ENCODE measurements at places on chromosomes 6 and 20. TPM values are rescaled to one million over a fixed set of nuclear protein-coding genes. Genes with fewer than 3 reads are reported as not detected.

Gene NQO2
- 7.2 TPM for total RNA-seq

Gene CLPSL2
- total RNA-seq, result not detected

Gene PXT1
- total RNA-seq, result not detected

Gene SGK2
- total RNA-seq, result not detected

Gene TCP11
- total RNA-seq, result not detected

Gene WFDC12
- not detected for total RNA-seq

Gene PGC
- not detected for total RNA-seq

Gene BPI
- total RNA-seq, result not detected

Gene APCDD1L
- 1.6 TPM for total RNA-seq

Gene CEP43
- total RNA-seq, result 12.9 TPM

Gene HAO1
- not detected for total RNA-seq

Gene LAMA5
- 136 TPM for total RNA-seq

Gene GJA10
- not detected for total RNA-seq

Gene FAM184A
- total RNA-seq, result 0.53 TPM

Gene ZSCAN23
- total RNA-seq, result 0.87 TPM

Gene RSPH9
- not detected for total RNA-seq

Gene NELFE
- 129 TPM for total RNA-seq

Gene EBF4
- 0.15 TPM for total RNA-seq

Gene ZNF391
- 2.5 TPM for total RNA-seq

Gene TFAP2B
- total RNA-seq, result 0.70 TPM

Gene JARID2
- total RNA-seq, result 18.4 TPM

Gene ADGRF5
- total RNA-seq, result not detected
